ENCODE measurements at places on chromosomes 11 and 22.

DNA sequence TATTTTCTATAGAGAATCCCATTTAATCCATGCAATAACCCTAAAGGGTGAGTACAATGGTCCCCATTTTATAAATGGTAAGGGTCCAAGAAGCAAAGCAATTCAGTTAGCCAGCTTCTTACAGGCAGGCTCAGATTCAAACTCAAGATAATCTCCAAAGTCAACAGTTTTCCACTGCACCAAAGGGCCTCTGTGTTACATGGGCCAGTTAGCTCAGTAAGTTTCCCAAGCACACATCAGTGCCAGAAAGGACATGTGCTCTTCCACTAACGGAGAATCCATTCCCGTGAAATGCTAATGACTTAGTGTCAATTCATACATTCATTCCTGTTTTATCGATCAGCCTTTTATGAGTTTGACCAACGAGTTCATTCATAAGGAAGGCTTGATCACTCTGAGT lies 11.0 kb downstream of the SLC43A1 start:
- DNase-seq, result no peak

GRCh38 chr22:22728382-22728781 lies 84.0 kb downstream of the GGTLC2 start:
- no peak for DNase-seq

- peak; percentile 53 for DNase-seq
These were observed 16.9 kb upstream of the TMA7B start for GRCh38 chr22:39943337-39943736.

- DNase-seq, result no peak
These were observed 60.3 kb downstream of the ATXN10 start for GRCh38 chr22:45731798-45732495.

- no peak for DNase-seq
These were observed 22.4 kb upstream of the PANX2 start for GRCh38 chr22:50148166-50148500.

- no peak for DNase-seq
These were observed 39.7 kb upstream of the TH start for GRCh38 chr11:2211113-2211971.

DNA sequence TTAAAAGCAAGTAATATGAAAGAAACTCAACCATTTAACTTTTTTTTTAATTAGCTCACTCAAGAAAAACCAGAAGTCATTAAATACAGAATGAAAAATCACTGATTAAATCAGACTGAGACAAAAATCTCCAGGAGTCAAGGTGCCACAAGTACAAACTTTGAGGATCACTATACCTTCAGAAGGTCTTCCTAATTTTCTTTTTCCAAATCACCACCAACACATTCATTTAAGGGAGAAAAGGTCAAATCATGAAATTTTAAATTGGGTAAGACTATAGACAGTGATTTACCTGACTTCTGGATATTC lies 32.3 kb downstream of the PITPNB start:
- DNase-seq, result no peak

- DNase-seq, result no peak
These were observed 18.7 kb downstream of the SLC6A5 start for GRCh38 chr11:20618083-20618482.

GRCh38 chr22:42720263-42721044 lies at the start of gene A4GALT:
Gene A4GALT, minus strand, starts transcription at chr22:42720870. Its CDS starts 26,919 bp downstream, at chr22:42693951.
- no peak for DNase-seq

GRCh38 chr11:122173587-122173986 lies 57.6 kb upstream of the BLID start:
- DNase-seq, result no peak

DNA sequence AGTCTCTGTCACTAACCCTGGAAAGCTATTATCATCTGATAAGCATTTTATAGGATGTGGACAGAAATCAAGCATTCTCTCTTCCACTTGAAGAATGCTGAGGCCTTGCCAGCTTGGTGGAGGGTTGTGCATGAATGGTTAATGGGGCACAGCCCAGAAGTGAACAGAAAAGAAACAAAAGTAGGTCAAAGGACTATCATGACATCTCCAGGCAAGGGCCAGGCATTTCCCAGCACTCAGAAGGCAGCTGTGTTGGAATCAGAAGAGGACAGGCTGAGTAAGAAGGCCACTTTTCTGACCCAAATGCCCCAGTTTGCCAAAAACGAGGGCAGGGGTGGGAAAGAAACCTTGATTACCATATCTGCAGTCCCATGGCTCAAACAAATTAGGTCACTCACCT lies 12.4 kb downstream of the TENM4 start:
- DNase-seq, result no peak
